ENCODE measurements at places on chromosomes 2 and 18. TPM values are rescaled to one million over a fixed set of nuclear protein-coding genes. Genes with fewer than 3 reads are reported as not detected.

DUSP2 gene
- total RNA-seq, result 1.4 TPM

BOK gene
- total RNA-seq, result 15.3 TPM

KIF5C gene
- not detected for total RNA-seq

DNA sequence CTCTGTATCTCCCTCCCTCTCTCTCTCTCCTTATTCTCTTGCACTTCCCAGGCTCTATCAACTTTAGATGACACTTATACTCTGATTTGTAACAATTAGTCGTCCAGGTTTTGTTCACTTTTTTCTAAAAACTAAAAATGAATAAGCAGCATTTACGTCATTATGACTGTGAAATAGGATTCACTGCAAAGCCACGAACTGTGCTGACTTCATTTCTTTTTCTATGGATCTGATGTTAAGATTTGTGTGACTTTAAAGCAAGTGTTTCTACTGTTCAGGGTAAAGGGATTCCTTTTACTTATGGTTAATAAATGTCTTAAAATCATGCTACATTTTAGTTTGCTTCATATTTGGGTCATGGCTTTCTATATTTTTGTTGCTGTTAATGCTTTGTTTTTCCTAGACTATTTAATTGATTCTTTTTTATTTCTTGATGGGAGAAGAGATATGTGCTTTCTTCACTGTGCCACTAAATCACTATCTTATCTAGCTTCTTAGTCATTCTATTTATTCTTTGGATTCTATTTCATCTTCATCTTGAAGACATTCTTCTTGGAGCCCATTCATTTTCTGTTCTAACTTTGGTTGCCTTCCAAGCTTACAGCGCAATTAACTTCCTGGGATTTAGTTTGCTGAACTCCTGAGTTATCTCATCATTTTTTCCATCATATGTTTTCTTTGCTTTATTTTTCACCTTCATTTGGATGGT, 480.4 kb upstream of the TRIB2 start:
- peak; percentile 80 for DNase-seq

GRCh38 chr2:154638783-154639182, 59.7 kb upstream of the KCNJ3 start:
- DNase-seq, result no peak

DNA sequence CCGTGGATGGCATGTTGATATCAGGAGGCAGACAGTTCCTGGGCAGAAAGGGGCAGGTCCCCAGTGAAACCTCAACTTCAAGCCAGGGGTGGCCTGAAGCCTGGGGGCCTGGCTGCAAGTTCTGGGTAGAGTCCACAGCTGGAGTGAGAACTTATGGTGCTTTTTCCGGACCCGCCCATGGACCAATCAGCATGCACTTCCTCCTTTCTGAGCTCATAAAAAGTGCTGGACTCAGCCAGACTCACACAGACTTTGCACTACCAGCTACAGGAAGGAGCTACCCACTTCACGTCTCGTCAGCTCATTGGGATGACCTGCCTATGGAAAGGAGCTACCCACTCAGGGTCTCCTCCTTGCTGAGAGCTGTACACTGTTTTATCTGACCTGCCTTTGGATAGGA, 183.1 kb upstream of the MC4R start:
- no peak for DNase-seq

DNA sequence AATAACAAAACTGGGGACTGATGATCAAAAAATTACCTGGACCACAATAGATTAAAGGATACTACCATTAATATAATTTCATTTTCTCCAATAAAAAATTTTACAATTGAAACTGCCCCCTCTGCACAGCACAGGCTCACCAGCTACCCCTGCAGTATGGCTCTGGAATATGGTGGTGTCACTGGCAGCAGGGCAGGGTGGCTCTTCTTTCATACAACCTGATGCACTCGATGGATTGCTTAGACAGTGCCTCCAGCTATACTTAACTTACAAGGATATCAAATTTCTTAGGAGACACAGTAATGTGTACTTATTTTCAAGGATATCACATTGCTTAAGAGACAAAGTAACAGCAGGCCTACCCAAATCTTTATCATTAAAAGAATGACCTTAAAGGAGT, 124.0 kb downstream of the PRELID3A start:
- DNase-seq, result no peak

GRCh38 chr2:18987592-18988073, 370.8 kb downstream of the OSR1 start:
- DNase-seq, result peak; percentile 97

DNA sequence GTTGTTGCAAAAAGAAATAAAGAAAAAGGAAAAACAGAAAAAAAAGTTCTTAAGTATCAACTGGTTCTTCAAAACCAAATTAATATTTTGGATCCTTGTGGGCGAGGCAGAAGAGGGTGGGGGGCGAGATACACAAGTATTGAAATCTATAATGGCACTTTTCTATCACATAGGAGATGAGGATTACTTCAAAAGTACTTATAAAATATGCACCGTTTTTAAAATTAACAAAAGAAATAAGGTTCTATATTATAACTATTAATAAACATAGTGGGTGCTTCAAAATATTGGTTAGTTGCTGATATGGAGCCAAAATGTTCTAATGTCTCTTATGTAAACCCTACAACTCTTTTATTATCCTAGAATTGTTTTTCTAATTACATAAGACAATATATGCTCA, 2.1 kb downstream of the FECH start:
- DNase-seq, result no peak

DNA sequence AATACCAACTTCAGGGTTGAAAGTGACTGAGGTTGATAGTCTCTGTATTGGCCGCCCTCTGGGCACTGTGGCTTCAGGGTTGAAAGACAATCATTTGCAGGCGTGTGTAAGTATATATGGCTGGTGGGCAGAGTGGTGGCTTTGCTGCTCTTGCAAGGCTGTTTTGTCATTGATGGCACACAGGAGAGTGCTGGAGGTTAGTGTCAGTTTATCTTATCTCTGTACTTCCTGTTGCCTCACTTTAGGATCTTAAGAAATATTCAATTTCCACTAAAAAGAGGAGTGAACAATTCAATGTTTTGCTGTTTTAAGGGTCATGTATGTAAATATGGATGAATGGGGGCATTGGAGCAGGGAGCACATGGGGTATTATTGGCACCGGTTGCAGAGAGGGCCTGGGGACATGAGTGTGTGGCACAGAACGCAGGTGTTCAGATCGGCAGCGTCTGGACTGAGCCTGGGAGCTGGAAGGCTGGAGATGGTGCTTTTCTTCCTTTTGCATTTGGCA, 51.5 kb downstream of the NCK2 start:
- no peak for DNase-seq

VWC2L gene
- not detected for total RNA-seq

DSG4 gene
- not detected for total RNA-seq

Measured in fibroblast of the aortic adventitia (primary cell).